HFFc6 (cell line): ENCODE measurements at places on chromosomes 11 and 22. TPM values are rescaled to one million over a fixed set of nuclear protein-coding genes. Genes with fewer than 3 reads are reported as not detected.
A peak's percentile ranks its signal among the peaks of the same experiment; 100 is the strongest.

- DNase-seq, result no peak
Measured at GRCh38 chr11:17500673-17501072, 24.0 kb upstream of the ABCC8 start.

MFNG gene
- not detected in 3 replicates for total RNA-seq

- no peak for DNase-seq
Measured at GRCh38 chr11:46616551-46617133, 385 bp downstream of the HARBI1 start.

DNA sequence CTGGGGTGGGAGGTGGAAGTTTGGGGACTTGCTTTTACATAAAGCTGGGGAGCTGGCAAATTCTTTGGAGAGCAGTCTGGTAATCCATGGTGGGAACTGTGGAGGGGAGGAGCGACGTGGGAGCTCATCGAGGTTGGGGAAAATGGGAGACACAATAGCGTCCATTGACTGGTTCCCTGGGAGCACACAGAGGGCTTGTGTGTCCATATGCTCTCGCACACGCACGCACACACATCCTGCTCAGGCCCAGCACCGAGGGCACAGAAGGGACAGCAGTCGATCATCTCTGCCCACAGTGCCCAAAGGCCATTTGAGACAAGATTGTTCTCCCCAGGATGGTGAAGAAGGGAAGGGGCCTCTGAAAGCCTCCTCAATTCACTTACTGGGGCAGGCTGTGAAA, 53.7 kb downstream of the FBXO7 start:
- DNase-seq, result no peak

DNA sequence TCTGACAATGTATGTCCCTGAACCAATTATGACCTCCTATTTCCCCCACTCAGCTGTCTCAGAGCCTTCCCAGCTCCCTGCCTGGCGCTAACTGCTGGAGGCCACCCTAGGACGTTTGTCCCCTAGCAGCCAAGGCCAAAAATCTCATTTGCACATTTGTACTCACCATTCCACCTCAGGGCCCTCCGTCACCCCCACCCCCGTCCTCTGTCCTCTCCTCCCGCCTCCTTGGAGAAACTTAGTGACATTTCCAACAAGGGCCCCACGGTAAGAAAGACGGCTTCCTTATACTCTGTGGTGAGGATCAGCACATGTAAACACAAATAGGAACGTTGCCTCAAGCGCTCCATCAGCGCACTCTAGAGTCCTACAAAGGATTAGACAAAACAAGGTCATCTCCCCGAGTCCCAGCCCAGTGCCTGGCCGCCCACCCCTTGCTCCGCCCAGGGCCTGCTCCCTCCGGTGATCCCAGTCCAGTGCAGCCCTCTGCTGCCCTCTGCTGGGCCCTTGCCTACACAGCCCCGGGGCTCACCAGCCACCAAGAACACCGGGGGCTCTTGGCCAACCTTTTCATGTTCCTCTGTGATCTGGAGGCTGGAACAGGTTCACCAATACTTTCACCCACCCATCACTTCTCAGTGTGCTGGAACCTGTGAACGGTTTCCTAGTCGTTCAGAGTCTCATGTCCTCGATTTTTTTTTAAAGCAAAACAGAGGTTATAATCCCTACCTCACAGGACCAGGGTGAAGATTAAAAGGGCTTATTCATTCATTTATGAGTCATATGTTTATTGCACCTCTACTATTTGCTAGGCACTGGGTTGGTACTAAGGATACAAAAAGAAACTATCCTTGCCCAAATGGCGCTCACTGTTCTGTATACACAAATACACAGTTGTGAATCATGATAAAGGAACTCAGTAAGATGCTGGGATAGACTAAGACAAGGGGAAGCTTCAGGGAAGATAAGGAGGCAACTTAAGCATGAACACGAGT, 15.3 kb upstream of the CTR9 start:
- DNase-seq, result peak; percentile 97

DNA sequence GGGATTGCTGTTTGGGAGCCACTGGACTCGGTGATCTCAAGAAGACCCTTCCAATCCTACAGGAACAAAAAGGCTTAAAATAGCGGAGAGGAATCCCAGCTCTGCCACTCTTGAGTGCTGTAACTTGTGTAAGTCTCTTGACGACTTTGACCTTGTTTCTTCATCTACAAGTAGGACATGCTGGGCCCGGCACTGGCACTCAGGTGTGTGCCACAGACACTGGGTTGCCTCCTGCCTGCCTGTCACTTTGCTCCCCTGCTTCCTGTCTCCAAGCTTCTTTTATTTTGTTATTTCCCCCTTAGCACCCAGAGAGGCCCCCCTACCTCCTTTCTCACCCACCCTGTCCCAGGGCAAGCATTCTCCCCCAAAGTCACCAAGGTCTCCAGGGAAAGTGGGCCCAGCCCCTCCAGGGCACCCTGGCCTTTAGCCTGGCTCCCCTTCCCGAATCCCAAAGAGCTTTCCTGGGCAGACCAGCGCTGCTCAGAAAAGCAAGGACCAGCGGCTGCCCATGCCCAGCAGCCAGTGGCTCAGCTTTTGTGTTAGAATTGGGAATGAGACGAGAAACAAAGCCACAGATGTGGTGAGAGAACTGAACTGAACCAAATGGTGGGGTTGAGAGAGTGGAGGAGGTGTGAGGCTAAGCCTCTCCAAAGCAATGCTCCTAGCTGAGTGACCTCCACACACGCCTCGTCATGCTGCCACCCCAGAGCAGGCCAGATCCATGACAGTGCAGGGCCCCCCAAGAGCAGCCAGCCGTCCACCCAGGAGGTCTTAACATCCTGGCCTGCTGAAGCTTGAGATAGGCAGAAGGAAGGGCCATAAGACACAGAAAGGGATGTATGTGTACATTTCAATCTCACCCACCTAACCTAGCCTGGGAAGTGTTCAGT, 4.5 kb downstream of the TRIM29 start:
- no peak for DNase-seq

KRTAP5-11 gene
- not detected in 2 replicates for total RNA-seq

DNA sequence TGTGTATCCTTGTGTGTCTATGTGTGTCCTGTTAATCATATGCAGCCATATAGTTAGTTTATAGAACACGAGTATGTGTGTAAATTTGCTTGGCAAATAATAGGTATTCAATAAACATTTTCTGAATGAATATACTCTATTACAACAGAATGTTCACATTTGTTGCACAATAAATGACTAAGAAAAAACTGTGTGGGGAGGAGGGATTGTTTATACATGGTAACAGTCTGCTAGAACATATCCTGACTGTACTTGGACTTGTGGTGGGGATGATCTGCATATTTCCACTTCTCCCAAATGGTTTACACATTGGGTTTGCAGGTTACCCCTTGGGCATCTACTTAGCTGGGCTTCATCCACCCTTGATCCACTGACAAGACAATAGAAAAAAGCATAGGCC, 194.6 kb downstream of the INSC start:
- no peak for DNase-seq

GRCh38 chr11:101438126-101438525, 145.7 kb downstream of the TRPC6 start:
- no peak for DNase-seq

GRCh38 chr11:8807544-8808225, 103.3 kb upstream of the AKIP1 start:
- DNase-seq, result peak; percentile 85

- DNase-seq, result no peak
Measured at GRCh38 chr22:44381761-44382115, 69.0 kb upstream of the SHISAL1 start.

DNA sequence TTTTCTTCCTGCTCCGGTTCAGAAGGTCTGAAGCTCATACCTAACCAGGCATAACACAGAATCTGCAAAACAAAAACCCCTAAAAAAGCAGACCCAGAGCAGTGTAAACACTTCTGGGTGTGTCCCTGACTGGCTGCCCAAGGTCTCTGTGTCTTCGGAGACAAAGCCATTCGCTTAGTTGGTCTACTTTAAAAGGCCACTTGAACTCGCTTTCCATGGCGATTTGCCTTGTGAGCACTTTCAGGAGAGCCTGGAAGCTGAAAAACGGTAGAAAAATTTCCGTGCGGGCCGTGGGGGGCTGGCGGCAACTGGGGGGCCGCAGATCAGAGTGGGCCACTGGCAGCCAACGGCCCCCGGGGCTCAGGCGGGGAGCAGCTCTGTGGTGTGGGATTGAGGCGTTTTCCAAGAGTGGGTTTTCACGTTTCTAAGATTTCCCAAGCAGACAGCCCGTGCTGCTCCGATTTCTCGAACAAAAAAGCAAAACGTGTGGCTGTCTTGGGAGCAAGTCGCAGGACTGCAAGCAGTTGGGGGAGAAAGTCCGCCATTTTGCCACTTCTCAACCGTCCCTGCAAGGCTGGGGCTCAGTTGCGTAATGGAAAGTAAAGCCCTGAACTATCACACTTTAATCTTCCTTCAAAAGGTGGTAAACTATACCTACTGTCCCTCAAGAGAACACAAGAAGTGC, 661 bp upstream of the MALAT1 start:
- no peak for DNase-seq
